Putamen (tissue), 1 donor: ENCODE measurements at places on chromosomes 1 and 21.

DNA sequence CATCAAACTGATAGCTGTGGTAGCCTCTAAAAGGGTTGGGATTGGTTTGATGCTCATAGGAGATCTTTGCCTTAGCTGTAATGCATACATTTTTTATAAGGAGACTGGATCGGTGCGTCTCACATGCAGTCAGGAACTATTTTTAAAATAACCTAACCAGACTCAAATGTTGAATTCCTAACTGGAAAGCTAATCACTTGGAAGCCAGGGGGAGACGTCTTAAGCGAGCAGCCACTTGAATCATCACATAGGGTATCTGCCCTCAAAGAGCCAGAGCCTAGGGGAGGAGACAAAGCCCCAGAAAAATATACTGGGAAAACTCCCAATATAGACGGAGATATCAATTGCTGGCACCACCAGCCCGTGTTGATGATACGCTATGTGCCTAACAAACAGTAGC, 61.7 kb upstream of the PUM1 start:
- DNase-seq: no peak

DNA sequence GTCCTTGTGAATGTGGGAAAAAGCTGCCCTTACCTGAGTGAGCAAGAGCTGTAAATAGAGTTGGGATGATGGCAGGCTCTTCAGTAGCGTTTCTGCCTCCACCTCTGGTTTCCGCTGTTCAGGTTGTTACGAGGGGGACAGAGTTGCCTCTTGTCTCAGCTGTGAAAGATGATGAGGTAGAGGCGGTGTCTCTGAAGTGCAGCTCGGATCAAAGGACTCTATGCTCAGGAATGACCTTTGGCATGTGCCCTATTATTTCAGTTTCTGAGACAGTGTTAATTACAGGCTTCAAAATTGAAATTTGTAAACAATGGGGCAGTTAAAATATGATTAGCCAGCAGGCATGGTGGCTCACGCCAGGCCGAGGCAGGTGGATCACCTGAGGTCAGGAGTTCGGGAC, 70.3 kb downstream of the VPS26C start:
- DNase-seq: no peak

- DNase-seq: no peak
Observed at GRCh38 chr1:148353461-148354283, 129.4 kb downstream of the PPIAL4G start.

GRCh38 chr1:10814976-10815857, 18.8 kb upstream of the CASZ1 start:
- no peak for DNase-seq

DNA sequence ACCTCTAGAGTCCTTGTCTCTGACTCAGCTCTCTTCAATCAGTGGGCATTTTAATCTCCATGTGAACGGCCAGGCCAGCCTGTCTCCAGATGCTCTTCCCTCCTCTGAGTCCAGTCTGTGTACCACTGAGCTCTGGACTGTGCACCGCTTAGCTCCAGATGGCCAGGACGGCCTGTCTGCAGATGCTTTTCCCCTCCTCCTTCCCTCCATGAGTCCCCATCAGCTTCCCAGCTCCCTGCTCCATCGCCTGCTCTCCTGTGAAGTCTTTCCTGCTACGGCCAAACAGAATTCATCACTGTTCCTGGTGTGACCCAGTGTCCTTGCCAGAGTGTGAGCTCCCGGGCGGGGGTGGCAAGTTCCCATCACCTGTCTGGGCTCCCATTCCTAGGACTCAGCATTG, 42.0 kb downstream of the STUM start:
- DNase-seq: no peak

DNA sequence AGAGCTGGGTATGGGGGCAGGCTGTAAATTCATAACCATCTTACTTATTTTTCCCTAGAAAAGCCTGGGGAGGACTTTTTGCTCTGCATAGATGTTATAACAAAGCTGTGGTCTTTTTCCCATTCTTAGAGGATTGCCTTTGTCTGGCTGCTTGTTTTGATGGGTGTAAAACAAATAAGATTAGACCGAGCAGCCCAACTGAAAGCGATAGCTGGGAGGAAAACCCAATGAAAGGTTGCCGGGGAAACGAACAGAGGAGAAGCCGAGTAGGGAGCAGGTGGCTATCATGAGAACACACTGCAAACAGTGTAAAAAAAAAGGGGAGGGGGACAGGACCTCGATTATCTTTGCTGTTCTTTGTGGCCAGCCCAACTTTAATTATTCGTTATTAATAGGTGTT, 1.9 kb downstream of the ELAVL4 start:
- no peak for DNase-seq

- DNase-seq: no peak
Observed at GRCh38 chr21:16241479-16241963, 511.7 kb downstream of the USP25 start.

DNA sequence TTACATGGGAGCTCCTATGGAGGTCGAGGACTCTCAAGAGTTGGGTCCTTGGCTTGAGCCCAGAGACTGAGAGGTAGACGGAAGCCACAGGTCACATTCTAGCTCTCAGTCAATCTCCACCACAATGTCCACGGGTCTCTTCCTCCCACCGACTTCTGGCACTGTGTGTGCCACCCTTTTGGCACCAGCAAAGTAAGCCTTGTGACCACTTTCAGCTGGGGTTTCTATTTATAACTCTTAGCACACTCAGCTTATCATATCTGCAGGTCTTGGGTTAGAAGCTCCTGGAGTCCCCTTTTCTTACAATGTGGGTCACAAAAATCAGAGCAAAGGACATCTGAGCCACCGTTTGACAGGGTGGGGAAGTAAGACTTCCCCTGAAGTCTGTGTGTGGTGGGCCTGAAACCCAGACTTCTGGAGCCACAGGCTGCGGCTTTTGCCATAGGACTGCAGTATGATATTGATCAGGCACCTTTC, 28.3 kb downstream of the NCMAP start:
- no peak for DNase-seq

- DNase-seq: no peak
Observed at GRCh38 chr1:111852261-111852721, 96.6 kb downstream of the DDX20 start.

GRCh38 chr21:15355066-15355465, 290.3 kb upstream of the NRIP1 start:
- DNase-seq: no peak

DNA sequence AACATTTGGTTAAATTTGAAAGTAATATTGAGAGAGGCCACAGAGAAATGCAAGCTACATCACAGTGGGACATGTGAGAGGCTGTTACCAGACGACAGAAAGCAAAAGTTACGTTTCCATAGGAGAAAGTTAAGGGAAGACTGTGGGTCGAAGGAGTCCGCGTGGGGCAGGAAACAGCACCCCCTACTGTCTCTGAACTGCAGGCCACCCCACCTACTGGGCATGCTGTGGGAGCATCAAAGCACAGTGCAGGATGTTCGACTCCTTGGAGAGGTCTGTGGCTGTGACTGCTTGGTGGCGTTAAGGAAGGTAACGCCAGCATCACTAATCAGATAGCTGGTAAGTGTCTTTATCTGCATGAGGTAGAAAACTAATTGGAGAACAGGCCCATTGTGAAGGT, 123.9 kb downstream of the PTBP2 start:
- DNase-seq: peak; percentile 6
